ENCODE measurements at places on chromosomes 3 and 15.

DNA sequence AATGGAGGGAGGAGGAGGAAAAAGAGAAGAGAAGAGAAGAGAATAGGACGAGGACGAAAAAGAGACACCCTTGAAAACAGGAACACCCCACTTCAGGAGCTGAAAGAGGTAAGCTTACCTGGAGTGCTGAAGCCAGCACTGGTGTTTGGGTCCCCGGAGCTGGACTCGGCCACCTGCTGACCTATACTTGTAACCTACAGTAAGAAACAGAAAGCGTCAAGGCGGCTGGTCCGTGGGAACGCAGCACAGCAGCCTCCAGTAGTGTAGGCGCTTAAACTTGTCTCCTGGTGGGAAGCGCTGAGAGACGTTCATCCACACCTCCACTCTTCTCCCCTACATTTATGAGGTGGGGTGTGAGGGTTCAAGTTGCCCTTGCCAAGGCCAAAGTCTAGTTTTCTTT is 141.0 kb downstream of the NSMCE3 start:
- DNase-seq = no peak

- no peak for DNase-seq
Measured at GRCh38 chr15:56735589-56735988, 2.3 kb upstream of the ZNF280D start.

DNA sequence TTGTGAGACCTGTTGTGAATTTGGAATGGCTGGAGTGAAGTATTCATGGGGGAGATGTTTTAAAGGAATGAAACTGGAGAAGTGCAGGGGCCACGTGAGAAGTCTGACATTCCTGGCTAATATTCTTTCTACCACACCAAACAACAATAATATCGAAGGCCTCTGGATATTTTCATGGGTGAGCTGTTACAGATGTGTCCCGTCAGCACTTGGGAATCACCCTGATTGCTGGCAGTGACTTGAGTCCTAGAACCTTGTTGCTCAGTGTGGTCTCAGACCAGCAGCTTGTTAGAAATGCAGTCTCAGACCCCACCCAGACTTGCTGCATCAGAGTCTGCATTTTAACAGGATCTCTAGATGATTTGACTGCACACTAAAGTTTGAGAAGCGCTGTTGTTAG is 113.8 kb downstream of the ITPR1 start:
- no peak for DNase-seq

DNA sequence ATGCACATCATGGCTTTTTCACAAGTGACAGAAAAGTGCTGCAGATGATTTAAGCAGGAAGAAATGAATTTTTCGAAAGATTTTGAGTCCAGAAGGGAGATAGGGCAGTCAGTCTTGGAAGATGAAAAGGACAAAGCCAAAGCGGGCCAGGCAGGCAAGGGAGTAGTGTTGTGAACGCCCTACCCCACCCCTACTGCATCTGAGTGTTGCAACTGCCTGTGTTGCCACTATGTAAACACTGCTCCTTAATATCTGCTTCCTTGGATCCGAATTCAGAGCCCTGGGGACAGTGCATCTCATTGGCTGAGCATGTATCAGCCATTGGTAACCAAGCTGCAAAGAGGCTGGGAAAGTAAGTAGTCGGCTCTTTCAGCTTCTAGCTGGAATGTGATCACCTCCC is 39.0 kb downstream of the CNTN4 start:
- no peak for DNase-seq

- DNase-seq = no peak
Measured at GRCh38 chr15:79724312-79724711, 172.5 kb downstream of the MTHFS start.

- no peak for DNase-seq
Measured at GRCh38 chr3:159208050-159208449, 406.2 kb downstream of the MFSD1 start.

DNA sequence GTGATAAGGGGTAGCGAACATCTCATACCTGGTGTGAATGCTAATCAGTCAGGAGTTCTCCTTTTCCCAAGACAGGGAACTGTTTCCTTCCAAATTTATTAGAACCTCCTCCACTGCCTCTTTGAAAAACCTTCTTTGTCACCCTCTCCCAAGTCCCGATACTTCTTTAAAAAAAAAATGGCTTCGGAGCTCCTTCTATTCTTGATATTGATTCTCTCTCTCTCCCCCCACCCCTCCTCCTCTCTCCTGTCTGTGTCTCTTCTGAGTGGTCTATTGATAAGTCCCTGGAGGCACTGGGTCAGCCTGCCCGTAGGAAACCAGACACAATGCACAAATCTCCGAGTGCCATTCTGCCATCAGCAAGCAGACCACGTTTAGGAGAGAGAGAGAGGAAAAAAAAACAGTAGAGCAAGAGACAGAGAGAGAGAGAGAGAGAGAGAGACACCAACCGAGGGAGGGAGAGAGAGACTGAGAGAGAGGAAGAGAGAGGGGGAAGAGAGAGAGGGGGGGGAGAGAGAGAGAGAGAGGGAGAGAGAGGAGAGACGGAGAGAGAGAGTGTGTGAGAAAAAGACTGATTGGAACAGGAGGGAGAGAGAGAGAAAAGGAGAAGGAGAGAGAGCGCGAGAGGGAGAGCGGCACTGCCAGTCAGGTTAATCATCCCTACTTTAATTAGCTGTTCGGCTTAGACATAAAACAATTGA is 160.9 kb downstream of the TIGIT start:
- peak; percentile 96 for DNase-seq

- DNase-seq = no peak
Measured at GRCh38 chr15:38068626-38069391, 134.4 kb downstream of the TMCO5A start.

DNA sequence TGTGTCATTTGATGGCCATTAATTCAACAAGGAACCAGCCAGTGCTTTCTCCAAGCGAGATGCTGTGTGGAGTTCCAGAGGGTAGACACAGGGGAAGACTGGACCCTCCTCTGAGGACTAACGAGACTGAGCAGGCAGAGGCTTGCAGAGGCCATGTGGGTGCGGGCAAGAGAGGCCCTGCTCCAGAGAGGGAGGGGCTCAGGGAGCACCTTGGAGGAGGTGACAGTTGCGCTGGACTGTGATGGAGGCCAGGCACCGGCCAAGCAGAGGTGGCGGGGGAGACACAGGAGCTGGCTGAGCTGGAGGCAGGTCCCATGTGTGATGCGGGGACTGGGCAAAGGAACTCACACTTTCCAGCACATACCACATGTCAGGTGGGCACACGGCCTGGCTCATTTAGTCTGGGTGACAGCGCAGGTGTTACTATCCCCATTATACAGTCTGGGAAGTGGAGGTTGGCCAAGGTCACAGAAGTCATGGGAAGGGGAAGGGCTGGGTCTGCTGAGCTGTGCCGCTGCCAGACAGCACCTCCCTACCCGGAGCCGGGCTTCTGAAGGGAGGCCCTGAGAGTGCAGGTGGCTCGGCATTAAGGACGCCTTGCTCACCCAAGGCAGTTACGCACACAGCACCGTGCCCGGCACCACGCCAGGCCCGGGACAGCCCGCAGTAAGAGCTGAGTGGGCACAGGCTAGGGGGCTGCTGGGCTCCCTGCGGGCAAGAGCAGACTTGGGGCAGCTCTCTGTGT is 3.7 kb downstream of the MELTF start:
- no peak for DNase-seq

GRCh38 chr3:11056531-11057050 is 64.0 kb downstream of the SLC6A1 start:
- no peak for DNase-seq
